ENCODE measurements at places on chromosomes 2 and 18. TPM values are rescaled to one million over a fixed set of nuclear protein-coding genes. Genes with fewer than 3 reads are reported as not detected.

The PSD4 gene
- 15.1 TPM for polyA plus RNA-seq

The MC4R gene
- polyA plus RNA-seq, result not detected

The CELF4 gene
- polyA plus RNA-seq, result 2.9 TPM

The ZBTB7C gene
- polyA plus RNA-seq, result 1.1 TPM

The RGPD4 gene
- polyA plus RNA-seq, result 0.02 TPM

The POMC gene
- polyA plus RNA-seq, result 5.6 TPM

The NEB gene
- polyA plus RNA-seq, result 0.75 TPM

The CRACDL gene
- 1.4 TPM for polyA plus RNA-seq

The ABHD3 gene
- 45.9 TPM for polyA plus RNA-seq

The DAPL1 gene
- not detected for polyA plus RNA-seq

The FIGN gene
- polyA plus RNA-seq, result 1.4 TPM

The TUBA3E gene
- 32.0 TPM for polyA plus RNA-seq
